Activated CD8-positive, alpha-beta memory T cell treated with anti-CD3 and anti-CD28 coated beads for 1 hour (primary cell): ENCODE measurements at places on chromosomes 12 and 14.

DNA sequence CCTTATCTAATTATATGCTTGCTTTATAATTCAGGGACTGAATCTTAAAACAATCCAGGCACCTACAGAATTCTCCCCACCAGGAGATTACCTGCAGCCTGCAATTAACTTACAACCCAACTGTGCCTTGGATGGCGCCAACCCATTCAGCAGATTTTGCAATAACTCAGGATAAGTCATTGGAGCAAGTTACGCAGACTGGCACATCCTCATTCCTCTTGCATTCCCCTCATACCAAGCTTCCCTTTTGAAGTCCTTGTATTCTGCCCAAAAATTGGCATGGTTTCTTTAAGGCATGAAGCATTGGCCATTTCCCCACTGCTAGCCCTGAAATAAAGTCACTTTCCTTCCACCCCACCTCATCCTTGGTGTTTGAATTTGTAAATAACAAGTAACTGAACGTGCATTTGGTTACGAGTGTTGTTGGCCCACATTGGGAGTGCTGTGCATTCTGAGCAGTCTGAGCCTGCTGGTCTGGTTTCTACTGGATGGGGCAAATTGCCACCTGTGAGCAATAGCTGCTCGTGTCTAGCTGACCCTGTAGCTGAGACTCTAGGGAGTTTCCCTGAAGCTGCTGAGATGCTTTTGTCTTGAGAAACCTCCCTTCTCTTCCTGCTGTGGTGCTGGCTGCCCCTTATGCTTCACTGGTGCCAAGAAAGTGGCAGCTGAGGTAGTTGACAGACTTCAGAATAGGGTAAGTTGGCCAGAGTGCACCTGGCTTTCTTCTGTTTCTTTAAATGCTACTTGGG, 99.2 kb upstream of the SCAF11 start:
- no peak for DNase-seq

DNA sequence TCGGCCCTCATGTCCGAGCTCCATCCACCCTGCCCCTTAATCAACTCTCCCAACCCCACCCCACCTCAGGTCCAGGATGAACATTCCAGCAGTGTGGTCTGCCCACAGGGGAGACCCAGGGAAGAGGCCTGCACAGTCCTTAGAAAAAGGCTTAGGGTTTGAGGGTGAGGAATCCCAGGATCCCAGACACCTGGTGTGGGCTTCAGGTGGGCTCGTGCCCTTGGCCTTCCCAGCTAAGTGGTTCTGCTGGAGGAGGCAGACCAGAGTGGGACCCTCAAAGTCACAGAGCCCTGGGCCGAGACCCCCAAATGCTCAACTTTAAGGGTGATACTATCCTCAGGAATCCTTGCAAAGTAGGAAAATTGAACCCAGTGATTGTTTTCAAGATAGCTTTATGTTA, 25.4 kb upstream of the PPP2R5C start:
- DNase-seq, result no peak

GRCh38 chr12:118055865-118056773, 4.9 kb downstream of the WSB2 start:
- no peak for DNase-seq

GRCh38 chr12:108455706-108456105, 59.4 kb upstream of the FICD start:
- no peak for DNase-seq

DNA sequence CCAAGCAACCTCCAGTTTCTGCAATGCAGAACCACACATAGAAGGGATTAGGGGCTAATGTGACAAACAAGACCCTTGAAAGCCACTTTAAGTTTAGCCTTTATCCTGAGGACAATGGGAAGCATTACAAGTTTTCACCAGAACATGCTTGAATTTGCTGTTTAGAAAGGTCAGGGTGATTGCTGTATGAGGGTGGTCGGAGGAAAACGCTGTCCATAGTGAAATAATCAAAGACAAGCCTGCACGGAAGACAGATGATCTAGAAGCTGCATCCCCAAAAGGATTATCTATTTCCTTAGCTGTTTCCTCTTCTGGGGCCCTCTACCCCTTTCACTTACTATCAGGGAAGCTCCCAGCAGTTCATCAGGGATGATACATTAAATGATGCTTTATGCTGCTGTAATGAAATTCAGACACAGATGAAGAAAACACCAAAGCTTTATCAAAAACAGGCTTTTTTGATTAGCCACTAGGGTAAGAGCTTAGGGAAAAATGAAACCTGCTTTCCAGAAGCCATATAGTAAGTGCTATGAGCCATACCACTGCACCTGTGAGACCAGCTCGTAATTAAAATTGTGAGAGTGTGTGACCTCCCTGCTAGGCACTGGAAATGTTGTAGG, 6.5 kb downstream of the HAL start:
- no peak for DNase-seq

- DNase-seq, result no peak
Observed at GRCh38 chr14:76015191-76015590, 29.6 kb downstream of the IFT43 start.

DNA sequence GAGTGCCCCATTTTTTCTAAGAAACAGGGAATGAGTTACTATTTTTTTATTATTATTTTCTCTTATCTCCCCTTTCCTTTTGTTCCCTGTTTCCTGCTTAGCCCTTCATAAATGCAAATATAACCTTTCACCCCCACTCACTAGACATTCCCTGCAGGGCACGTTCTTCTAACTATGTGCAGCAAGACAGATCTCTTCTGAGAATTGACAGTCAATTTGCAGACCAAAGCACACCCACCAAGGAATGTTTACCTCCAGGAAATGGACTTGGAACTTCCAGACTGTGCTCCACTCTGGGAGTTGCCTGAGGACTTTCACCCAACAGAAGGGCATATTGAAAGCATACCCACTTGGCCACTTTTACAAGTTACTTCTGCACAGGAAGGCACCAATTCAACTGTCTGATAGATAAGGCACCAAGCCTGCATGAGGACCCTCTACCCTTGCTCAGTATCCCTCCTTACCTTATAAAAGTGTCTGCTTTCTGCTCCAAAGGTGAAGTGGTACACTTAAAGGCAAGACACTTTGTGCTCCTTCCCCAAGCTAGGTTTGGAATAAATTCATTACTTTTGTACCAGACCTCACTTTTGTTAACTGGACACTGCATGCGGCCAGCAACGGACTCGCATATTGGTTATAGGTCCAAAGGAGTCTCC, 6.5 kb downstream of the TAS2R19 start:
- DNase-seq, result no peak

- DNase-seq, result no peak
Observed at GRCh38 chr12:42338280-42338679, 12.3 kb downstream of the PPHLN1 start.

- no peak for DNase-seq
Observed at GRCh38 chr14:74571901-74572725, 39.9 kb downstream of the LTBP2 start.

- DNase-seq, result no peak
Observed at GRCh38 chr14:54703724-54704123, 136.8 kb downstream of the SAMD4A start.
